ENCODE measurements at places on chromosomes 3 and 15.

- H3K4me3 ChIP-seq, result no peak overlapping the region
- no peaks in the 10 kb centered on the region for H3K4me1 ChIP-seq
- H3K27ac ChIP-seq, result no peak overlapping the region
- H3K36me3 ChIP-seq, result no peaks in the 10 kb centered on the region
- H3K27me3 ChIP-seq, result peaks cover 5% of the 10 kb centered on the region
- no peak for DNase-seq
Measured at GRCh38 chr3:152672320-152672649, 162.6 kb upstream of the P2RY1 start.

- H3K4me1 ChIP-seq, result no peaks in the 10 kb centered on the region
- H3K27me3 ChIP-seq, result no peaks in the 10 kb centered on the region
- H3K27ac ChIP-seq, result no peak overlapping the region
- no peak overlapping the region for H3K4me3 ChIP-seq
- DNase-seq, result no peak
Measured at GRCh38 chr3:81585056-81585455, 176.4 kb downstream of the GBE1 start.

DNA sequence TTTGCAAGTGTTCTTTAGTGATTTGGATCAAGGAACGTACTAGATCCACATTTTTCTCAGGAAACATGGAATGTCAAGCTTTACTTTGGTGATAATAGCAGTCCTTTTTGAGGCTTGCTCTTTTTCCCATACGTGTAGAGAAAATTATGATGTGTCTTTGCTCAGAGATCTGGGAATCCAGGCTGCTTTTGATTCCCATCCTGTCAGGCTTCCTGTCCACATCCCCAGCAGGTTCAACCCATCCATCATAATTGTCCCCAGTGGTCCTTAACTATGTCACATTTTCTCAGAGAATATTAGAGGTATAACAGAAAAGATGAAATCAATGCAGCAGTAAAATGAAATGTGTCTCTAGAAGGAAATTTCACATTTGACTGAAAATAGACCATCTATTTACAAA lies 111.4 kb downstream of the IQCH start:
- H3K36me3 ChIP-seq, result peaks cover 6% of the 10 kb centered on the region
- no peak overlapping the region for H3K27ac ChIP-seq
- H3K4me3 ChIP-seq, result no peak overlapping the region
- no peak for DNase-seq
- H3K4me1 ChIP-seq, result peaks cover 14% of the 10 kb centered on the region
- H3K27me3 ChIP-seq, result peaks cover 52% of the 10 kb centered on the region

- H3K27ac ChIP-seq, result no peak overlapping the region
- H3K4me1 ChIP-seq, result peaks cover 25% of the 10 kb centered on the region
- H3K27me3 ChIP-seq, result peaks cover 59% of the 10 kb centered on the region
Measured at GRCh38 chr15:34514251-34514670, 69.2 kb downstream of the GOLGA8B start.

DNA sequence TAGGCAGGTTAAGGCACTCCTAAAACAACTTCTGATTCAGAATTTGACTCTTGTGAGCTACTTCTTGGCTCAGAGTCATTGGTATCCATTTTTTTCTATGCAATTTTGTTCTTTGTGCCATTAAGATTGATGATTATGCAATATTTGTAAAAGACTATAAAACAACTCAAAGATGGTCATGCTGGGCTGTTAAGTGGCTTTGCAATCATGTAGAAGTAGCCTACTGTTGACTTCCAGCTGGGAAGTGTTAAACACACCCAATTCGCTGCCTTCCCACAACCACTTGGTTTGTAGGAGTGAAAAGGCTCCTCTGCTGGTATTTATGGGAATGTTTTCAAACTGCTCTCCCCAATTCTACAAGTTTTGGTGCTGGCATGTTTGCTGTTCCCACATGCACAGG lies 74.7 kb upstream of the COL6A6 start:
- no peak overlapping the region for H3K4me3 ChIP-seq
- no peak overlapping the region for H3K27ac ChIP-seq
- DNase-seq, result no peak
- H3K4me1 ChIP-seq, result no peaks in the 10 kb centered on the region
- peaks cover 6% of the 10 kb centered on the region for H3K27me3 ChIP-seq

DNA sequence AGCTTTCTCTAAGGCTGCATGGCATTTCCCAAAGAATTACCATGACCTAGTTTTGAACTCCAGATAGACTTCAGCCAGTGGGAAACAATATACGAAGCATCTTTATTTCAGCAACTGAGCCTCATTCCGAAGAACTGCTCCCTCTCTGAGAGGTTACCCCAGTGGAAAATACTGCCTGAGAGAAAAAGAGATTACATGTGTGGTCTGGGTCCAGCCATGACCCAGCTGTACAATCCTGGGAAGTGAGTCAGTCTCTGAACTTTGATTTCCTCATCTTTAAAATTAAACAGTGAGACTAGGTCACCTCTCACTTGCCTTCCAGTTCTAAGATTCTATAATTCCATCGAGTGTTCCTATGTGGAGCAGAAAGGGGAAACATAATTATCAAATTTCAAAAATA lies 42.4 kb downstream of the TNIK start:
- no peaks in the 10 kb centered on the region for H3K4me1 ChIP-seq
- peaks cover 12% of the 10 kb centered on the region for H3K36me3 ChIP-seq
- no peak overlapping the region for H3K4me3 ChIP-seq
- DNase-seq, result no peak
- H3K27me3 ChIP-seq, result no peaks in the 10 kb centered on the region

- no peak overlapping the region for H3K4me3 ChIP-seq
- H3K27ac ChIP-seq, result no peak overlapping the region
Measured at GRCh38 chr15:68543165-68544008, 35.4 kb upstream of the CORO2B start.

DNA sequence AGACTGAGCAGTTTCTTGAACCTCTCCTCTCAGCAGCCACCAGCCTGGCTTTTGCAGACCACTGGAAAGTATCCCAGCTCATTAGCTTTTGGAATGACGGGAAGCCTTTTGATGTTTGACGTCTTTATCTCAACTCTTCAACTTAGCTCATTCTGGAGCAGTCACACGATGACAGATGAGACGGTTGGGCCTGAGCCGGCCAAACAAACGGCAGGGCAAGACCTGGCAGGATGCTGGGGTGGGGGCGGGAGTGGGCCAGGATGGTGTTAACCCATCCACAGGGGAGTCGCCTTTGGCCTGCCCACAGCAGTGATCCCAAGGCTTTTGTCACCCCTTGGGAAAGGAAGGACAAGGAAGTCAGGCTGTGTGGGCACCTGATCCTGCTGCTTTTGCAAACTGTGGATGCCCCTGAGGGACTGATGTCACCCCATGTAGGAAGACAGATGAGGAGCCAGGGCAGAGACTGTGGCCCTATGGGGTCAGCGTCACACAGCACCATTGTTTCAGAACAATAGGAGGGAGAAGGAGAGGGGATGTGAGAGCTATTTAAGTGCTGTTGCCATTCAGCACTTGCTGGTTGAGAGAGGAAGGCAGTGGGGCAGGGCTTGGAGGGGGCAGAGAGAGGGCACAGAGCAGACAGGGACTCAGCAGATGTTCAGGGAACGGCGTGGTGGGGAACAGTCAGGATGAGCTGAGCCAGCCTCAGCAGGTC lies 121.9 kb upstream of the CTDSPL start:
- no peak overlapping the region for H3K27ac ChIP-seq
- H3K4me3 ChIP-seq, result no peak overlapping the region
- DNase-seq, result no peak
- H3K27me3 ChIP-seq, result peaks cover 21% of the 10 kb centered on the region
- no peaks in the 10 kb centered on the region for H3K4me1 ChIP-seq

GRCh38 chr3:38649500-38650247 lies at the start of gene SCN5A:
Gene SCN5A, minus strand, starts transcription at chr3:38649687. Its CDS starts 16,380 bp downstream, at chr3:38633307.
- DNase-seq, result peak; percentile 50
- peak within 1 kb of the TSS; percentile 53 for H3K4me3 ChIP-seq
- H3K27ac ChIP-seq, result no peak within 1 kb of the TSS
- no peaks in the 10 kb centered on the region for H3K36me3 ChIP-seq
- H3K4me1 ChIP-seq, result peaks cover 8% of the 10 kb centered on the region

GRCh38 chr3:32399030-32399620 lies 7.5 kb downstream of the CMTM7 start:
- H3K27ac ChIP-seq, result peak overlapping the region; percentile 58
- DNase-seq, result no peak
- H3K4me3 ChIP-seq, result no peak overlapping the region

- H3K4me3 ChIP-seq, result no peak overlapping the region
- H3K36me3 ChIP-seq, result no peaks in the 10 kb centered on the region
- peaks cover 17% of the 10 kb centered on the region for H3K27me3 ChIP-seq
- H3K4me1 ChIP-seq, result no peaks in the 10 kb centered on the region
- no peak overlapping the region for H3K27ac ChIP-seq
- DNase-seq, result no peak
Measured at GRCh38 chr3:124607163-124607562, 123.1 kb upstream of the UMPS start.

- no peak overlapping the region for H3K27ac ChIP-seq
- no peak overlapping the region for H3K4me3 ChIP-seq
- H3K27me3 ChIP-seq, result peaks cover 26% of the 10 kb centered on the region
- peaks cover 59% of the 10 kb centered on the region for H3K4me1 ChIP-seq
- DNase-seq, result no peak
Measured at GRCh38 chr3:46537316-46537715, 28.8 kb downstream of the LRRC2 start.

DNA sequence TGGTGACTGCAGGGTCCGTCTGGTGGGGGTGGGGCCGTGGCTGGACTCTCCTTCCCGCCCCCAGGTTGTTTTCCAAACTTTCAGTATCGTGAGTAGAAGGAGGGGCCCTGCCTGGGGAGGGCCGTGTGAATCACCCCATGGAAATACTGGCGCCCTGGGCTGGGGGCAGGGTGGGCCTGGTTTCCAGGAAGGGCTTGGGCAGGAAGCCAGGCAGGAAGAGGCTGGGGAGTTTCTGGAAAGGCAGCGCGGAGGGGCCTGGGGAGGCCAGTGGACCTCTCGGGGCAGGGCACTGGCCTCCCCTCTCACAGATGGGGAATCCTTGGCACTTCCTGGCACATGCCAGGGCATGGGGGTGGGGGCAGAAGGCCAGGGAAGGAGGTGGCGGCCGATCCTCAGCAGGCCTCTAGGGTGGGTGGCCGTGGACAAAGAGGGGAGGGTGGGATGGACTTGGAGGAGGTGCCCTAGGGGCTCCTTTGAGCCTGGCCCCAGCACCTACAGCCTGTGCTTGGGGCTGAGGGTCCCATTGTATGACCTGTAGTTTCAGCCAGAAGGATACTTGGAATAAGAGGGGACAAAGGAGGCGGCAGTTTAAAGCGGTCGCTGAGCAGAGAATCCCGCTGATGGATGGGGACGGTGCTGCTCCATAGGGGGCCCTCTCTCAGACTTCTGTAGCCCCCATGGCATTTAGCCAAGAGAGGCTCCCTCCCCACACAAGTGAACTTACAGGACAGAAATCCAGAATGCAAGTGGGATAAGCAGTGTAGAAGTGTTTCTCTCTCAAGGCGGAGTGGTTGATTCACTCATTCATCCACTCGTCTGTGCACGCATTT lies 56.5 kb upstream of the GATA2 start:
- no peak overlapping the region for H3K27ac ChIP-seq
- no peaks in the 10 kb centered on the region for H3K4me1 ChIP-seq
- no peaks in the 10 kb centered on the region for H3K36me3 ChIP-seq
- DNase-seq, result no peak

GRCh38 chr3:10353661-10354360 lies 32.9 kb upstream of the SEC13 start:
- no peak overlapping the region for H3K4me3 ChIP-seq
- peaks cover 20% of the 10 kb centered on the region for H3K27me3 ChIP-seq
- H3K27ac ChIP-seq, result no peak overlapping the region
- no peaks in the 10 kb centered on the region for H3K4me1 ChIP-seq

GRCh38 chr15:66675446-66675845 lies 26.6 kb upstream of the SMAD6 start:
- no peak overlapping the region for H3K4me3 ChIP-seq
- H3K27me3 ChIP-seq, result no peaks in the 10 kb centered on the region
- no peak for DNase-seq
- H3K27ac ChIP-seq, result no peak overlapping the region

GRCh38 chr15:31326875-31327668 lies 437 bp downstream of the KLF13 start:
- peak overlapping the region; percentile 80 for H3K27ac ChIP-seq
- H3K36me3 ChIP-seq, result peaks cover 20% of the 10 kb centered on the region
- DNase-seq, result peak; percentile 81
- H3K27me3 ChIP-seq, result no peaks in the 10 kb centered on the region

DNA sequence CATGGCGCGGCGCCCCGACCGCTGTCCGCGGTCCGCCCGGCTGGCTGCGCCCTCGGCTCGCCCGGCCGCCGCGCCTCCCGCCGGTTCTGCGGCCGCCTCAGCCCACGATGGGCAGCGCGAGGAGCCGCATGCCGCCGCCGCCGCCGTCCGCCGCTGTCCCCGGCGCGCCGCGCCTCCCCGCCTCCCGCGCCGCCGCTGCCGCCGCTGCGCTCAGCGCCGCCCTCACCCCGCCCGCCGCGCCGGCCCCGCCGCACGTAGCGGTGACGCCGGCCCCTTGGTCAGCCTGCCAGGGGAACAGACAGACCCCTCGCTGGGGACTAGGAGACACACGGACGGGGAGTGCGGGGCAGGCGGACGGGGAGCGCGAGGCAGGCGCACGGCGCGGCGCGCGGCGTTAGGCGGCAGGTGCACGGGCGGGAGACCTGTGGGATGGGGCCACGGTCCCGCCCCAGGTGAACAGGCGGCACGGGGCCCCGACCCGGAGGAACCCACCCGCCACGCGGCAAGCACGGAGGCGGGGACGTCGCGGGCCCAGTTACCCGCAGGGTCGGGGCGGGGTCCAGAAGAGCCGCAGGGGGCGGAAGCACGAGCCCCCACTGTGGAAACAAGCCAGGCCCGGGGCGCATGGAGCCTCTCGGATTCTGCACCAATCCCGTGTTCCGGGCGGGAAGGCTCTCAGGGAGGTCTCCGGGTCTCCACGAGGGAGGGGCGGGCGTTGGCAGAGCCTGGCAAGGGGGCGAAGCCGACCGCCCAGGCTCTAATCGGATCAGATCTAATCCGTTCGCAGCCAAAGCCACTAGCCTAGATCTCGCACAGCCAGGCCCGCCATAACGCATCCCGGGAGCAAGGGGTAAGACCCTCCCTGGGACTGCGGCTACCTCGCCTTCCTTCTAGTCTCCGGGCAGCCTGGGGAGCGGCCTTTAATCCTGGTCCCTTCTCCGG lies at the start of gene CSPG5:
CSPG5 (minus strand) TSS at position 175 of the 942 bp plus-strand sequence; CDS start at position 3, 172 bp downstream.
- H3K4me3 ChIP-seq, result peak within 1 kb of the TSS; percentile 54
- no peaks in the 10 kb centered on the region for H3K36me3 ChIP-seq
- peaks cover 40% of the 10 kb centered on the region for H3K27me3 ChIP-seq
- no peak for DNase-seq
- no peak within 1 kb of the TSS for H3K27ac ChIP-seq

DNA sequence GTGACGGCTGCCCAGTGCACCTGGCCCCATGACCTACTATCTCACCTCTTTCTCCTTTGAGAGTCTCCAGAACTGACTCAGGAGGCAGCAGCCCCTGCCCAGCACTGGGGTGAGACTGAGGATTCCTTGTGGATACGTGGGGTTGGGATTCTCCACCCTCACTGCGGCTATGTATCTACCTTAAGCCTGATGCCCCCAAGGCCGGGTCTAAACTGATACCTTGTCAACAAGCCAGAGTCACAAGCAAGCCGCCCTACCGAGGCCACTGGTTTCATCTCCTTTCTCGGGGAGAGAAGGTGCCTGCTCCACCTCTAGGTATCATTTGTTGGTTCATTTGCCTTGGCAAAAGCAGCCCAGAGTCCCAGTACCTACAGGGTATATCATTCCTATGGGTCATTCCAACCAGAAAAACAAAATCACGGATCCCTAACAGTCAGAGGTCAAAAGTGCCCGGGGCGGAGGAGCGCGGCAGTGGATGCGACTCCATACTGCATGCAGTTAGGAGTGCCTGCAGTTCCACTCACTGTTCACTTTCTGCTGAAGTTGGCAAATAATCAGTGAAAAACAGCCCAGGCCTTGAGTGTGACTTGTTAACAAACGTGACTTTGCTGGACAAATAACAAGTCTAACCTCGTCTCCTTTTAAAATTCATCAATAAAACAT lies 47.5 kb downstream of the ABTB1 start:
- DNase-seq, result no peak
- no peaks in the 10 kb centered on the region for H3K4me1 ChIP-seq
- H3K36me3 ChIP-seq, result no peaks in the 10 kb centered on the region
- no peak overlapping the region for H3K4me3 ChIP-seq
- peaks cover 1% of the 10 kb centered on the region for H3K27me3 ChIP-seq

All from activated CD8-positive, alpha-beta memory T cell treated with anti-CD3 and anti-CD28 coated beads, Interleukin-2, amount 10 ng/mL, durations not matched to agents 7 days and 5 days (primary cell).